ENCODE measurements at places on chromosomes 6 and 20. TPM values are rescaled to one million over a fixed set of nuclear protein-coding genes. Genes with fewer than 3 reads are reported as not detected.

The TNFAIP3 gene
- total RNA-seq, result 1.6 TPM

The VSX1 gene
- 0.18 TPM for total RNA-seq

The ID1 gene
- total RNA-seq, result 73.1 TPM

The PTK7 gene
- 53.7 TPM for total RNA-seq

The TRIM31 gene
- total RNA-seq, result not detected

The BACH2 gene
- total RNA-seq, result 23.6 TPM

The ZBTB2 gene
- 6.9 TPM for total RNA-seq

The SYCP2L gene
- 4.7 TPM for total RNA-seq

The RBBP8NL gene
- total RNA-seq, result not detected

The SLC17A1 gene
- not detected for total RNA-seq

The TIAM2 gene
- 32.5 TPM for total RNA-seq

The ACSS1 gene
- 13.5 TPM for total RNA-seq

The GFRAL gene
- not detected for total RNA-seq

The RNF114 gene
- 49.5 TPM for total RNA-seq

The PPP1R16B gene
- 13.0 TPM for total RNA-seq

The ANGPT4 gene
- 0.09 TPM for total RNA-seq

The IGF2R gene
- total RNA-seq, result 54.4 TPM

The C20orf144 gene
- total RNA-seq, result not detected

The WFDC11 gene
- not detected for total RNA-seq

The CTAGE9 gene
- total RNA-seq, result not detected

The SLC52A3 gene
- 0.36 TPM for total RNA-seq

The EPB41L2 gene
- total RNA-seq, result 45.4 TPM

The BPIFB4 gene
- not detected for total RNA-seq

The CPXM1 gene
- total RNA-seq, result 19.9 TPM

The TNNC2 gene
- total RNA-seq, result 0.45 TPM

The SASH1 gene
- 34.3 TPM for total RNA-seq

The PSORS1C2 gene
- total RNA-seq, result not detected

The REV3L gene
- 95.2 TPM for total RNA-seq

The FAM135A gene
- 83.0 TPM for total RNA-seq

The TFAP2B gene
- 9.4 TPM for total RNA-seq

The PARD6B gene
- total RNA-seq, result 8.5 TPM

The SLC22A2 gene
- 0.36 TPM for total RNA-seq

The C6orf15 gene
- total RNA-seq, result not detected
